Stimulated activated CD8-positive, alpha-beta memory T cell treated with anti-CD3 and anti-CD28 coated beads, Interleukin-2, amount 100 ng/mL, for 1 hour (primary cell): ENCODE measurements at places on chromosomes 11 and 22.

GRCh38 chr11:14861680-14862079 is 30.4 kb downstream of the CYP2R1 start:
- no peak for DNase-seq

DNA sequence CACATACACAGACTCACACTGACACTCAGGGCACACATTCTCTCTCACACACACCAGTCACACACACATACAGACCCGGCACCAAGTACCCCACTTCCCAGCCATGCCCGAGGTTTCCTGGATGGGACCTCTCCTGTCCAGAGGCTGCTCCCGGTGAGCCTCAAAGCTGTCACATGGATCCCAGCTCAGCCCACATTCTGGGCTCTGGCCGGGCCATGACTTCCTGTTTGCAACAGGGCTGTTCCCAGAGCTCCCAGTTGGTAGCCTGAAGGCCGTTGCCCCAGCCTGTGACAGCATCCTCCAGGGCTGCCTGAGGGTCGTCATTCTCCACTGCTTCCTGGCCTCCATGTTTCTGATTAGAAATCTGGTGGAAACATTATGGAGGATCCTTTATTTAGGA is 14.6 kb upstream of the CYP2D6 start:
- no peak for DNase-seq

- no peak for DNase-seq
These were observed 38.7 kb upstream of the GNB1L start for GRCh38 chr22:19893363-19893762.

- no peak for DNase-seq
These were observed 70.8 kb downstream of the WNT11 start for GRCh38 chr11:76135491-76135890.

DNA sequence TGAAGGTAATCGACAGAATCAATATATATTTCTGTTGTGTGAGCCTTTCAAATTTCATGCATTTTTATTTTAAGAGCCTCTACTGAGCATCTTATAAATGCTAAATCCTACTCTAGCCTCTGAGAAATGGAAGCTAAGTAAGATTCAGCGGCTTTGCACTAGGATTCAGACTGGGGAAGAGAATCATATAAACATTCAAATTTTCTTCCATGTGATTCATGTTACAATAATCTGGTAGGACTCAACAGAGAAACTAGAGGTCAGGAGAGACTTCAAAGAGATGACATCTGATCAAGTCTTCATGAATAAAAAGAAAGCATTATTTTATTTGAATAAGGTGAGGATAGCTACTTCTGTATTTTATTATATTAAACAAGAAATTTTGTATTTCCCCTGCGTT is 538.9 kb downstream of the DLG2 start:
- DNase-seq = no peak

GRCh38 chr11:67062526-67063373 is 6.1 kb downstream of the RHOD start:
- no peak for DNase-seq

GRCh38 chr11:63427971-63428508 is 58.5 kb downstream of the SLC22A9 start:
- no peak for DNase-seq

GRCh38 chr22:23192133-23192532 is 11.8 kb downstream of the BCR start:
- DNase-seq = no peak

DNA sequence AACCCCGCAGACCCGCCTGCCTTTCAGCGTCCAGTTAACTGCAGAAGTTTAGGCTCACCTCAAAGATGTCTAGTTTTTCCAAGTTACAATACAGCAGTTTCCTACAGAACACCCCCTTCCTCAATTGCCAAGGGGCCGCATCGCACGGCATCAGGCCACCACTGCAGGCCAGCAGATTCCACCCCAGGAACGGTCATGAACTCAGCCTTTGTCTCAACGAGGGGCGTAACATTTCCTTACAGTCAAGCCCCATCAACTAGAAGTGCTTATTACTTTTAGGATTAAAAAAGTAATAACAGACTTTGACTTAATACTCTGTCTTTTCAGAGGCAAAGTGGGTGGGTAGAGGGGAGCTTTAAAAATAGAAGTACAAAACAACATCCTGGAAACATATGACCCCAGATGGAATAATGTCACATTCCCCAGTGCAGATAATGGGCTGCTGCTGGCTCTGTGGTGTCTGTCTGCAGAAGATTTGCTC is 36.3 kb downstream of the PPP2R1B start:
- DNase-seq = no peak
